ENCODE measurements at places on chromosomes 1 and 21. TPM values are rescaled to one million over a fixed set of nuclear protein-coding genes. Genes with fewer than 3 reads are reported as not detected.
A peak's percentile ranks its signal among the peaks of the same experiment; 100 is the strongest.

DNA sequence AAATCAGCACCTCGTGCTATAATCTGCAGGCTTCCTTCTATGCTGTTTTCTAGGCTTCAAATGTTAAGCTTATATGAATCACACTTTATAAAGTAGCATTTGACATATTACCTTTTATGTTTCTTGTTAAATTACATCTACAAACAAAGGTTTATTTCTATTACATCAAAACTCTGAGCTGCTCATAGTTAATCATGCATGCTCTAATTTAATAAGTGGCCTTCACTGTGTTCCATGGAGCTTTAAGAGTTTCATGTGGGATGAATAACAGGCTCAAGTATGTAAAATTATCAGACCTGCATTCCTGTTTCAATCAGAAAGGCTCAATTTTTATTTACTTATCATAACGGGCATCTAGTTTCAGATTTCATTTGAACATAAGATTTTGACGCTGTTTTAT lies 13.0 kb downstream of the SLC19A2 start:
- peaks cover 22% of the 10 kb centered on the region for H3K4me1 ChIP-seq
- no peak overlapping the region for H3K4me3 ChIP-seq
- DNase-seq = no peak
- no peaks in the 10 kb centered on the region for H3K36me3 ChIP-seq

DNA sequence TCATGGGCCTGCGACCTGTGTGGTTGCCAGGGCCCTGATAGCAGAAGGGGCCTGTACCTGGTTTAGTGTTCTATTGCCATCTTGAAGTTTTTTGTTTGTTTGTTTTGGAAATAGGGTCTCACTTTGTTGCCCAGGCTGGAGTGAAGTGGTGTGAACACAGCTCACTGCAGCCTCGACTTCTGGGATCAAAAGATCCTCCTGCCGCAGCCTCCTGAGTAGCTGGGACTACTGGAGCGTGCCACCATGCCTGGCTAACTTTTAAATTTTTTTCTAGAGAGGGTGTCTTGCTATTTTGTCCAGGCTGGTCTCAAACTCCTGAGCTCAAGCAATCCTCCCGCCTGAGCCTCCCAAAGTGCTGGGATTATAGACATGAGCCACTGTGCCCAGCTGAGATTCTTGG lies 72.9 kb downstream of the UBE2T start:
- DNase-seq = no peak
- no peaks in the 10 kb centered on the region for H3K36me3 ChIP-seq
- H3K4me1 ChIP-seq = peaks cover 17% of the 10 kb centered on the region
- no peak overlapping the region for H3K4me3 ChIP-seq
- no peak overlapping the region for H3K27ac ChIP-seq
- H3K27me3 ChIP-seq = no peaks in the 10 kb centered on the region

DNA sequence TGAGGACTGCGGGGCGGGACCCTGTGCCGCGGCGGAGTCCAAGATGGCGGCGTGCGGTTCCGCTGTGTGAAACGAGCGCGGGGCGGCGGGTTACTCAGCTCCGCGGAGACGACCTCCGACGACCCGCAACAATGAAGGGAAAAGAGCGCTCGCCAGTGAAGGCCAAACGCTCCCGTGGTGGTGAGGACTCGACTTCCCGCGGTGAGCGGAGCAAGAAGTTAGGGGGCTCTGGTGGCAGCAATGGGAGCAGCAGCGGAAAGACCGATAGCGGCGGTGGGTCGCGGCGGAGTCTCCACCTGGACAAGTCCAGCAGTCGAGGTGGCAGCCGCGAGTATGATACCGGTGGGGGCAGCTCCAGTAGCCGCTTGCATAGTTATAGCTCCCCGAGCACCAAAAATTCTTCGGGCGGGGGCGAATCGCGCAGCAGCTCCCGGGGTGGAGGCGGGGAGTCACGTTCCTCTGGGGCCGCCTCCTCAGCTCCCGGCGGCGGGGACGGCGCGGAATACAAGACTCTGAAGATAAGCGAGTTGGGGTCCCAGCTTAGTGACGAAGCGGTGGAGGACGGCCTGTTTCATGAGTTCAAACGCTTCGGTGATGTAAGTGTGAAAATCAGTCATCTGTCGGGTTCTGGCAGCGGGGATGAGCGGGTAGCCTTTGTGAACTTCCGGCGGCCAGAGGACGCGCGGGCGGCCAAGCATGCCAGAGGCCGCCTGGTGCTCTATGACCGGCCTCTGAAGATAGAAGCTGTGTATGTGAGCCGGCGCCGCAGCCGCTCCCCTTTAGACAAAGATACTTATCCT lies 430 bp downstream of the RBM15 start:
- peak; percentile 72 for DNase-seq
- H3K4me1 ChIP-seq = peaks cover 51% of the 10 kb centered on the region
- H3K27ac ChIP-seq = peak overlapping the region; percentile 72
- H3K27me3 ChIP-seq = no peaks in the 10 kb centered on the region
- peak overlapping the region; percentile 83 for H3K4me3 ChIP-seq
- H3K36me3 ChIP-seq = peaks cover 17% of the 10 kb centered on the region

GRCh38 chr1:191528275-191528674 lies 630.0 kb upstream of the RGS18 start:
- no peak overlapping the region for H3K27ac ChIP-seq
- no peaks in the 10 kb centered on the region for H3K27me3 ChIP-seq
- H3K36me3 ChIP-seq = no peaks in the 10 kb centered on the region
- no peaks in the 10 kb centered on the region for H3K4me1 ChIP-seq
- DNase-seq = no peak

SPATA17 gene
- 2.1 TPM for total RNA-seq

CNR2 gene
- total RNA-seq = not detected

DNA sequence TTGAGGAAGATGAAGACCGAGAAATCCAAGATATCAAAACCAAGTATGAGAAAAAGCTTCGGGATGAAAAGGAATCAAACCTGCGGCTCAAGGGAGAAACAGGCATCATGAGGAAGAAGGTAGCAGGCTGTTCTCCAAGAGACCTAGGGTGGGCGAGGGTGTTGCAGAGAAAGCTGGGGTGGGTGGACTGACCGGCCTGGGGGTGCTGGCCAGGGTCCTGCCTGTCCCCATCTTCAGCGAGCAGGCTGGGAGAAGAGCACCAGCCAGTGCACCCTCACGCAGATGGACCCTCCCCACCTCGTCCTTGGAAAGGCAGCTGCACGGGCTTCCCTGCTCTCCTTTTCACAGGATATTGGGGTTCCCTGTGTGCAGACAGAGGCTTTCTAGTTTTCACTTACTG lies 46.9 kb upstream of the TMEM125 start:
- no peak overlapping the region for H3K4me3 ChIP-seq
- no peak overlapping the region for H3K27ac ChIP-seq
- no peaks in the 10 kb centered on the region for H3K27me3 ChIP-seq
- no peaks in the 10 kb centered on the region for H3K4me1 ChIP-seq
- no peak for DNase-seq

- H3K4me3 ChIP-seq = no peak overlapping the region
- no peak for DNase-seq
- H3K27me3 ChIP-seq = no peaks in the 10 kb centered on the region
- H3K27ac ChIP-seq = no peak overlapping the region
- peaks cover 10% of the 10 kb centered on the region for H3K4me1 ChIP-seq
These were observed 3.0 kb upstream of the THAP3 start for GRCh38 chr1:6621429-6622391.

GRCh38 chr1:205915354-205915990 lies 27.8 kb downstream of the SLC26A9 start:
- no peak for DNase-seq
- H3K27ac ChIP-seq = no peak overlapping the region
- H3K36me3 ChIP-seq = no peaks in the 10 kb centered on the region
- no peaks in the 10 kb centered on the region for H3K27me3 ChIP-seq
- H3K4me3 ChIP-seq = no peak overlapping the region

GRCh38 chr21:45508607-45509565 lies 33.4 kb downstream of the SLC19A1 start:
- H3K4me1 ChIP-seq = peaks cover 3% of the 10 kb centered on the region
- H3K27ac ChIP-seq = peak overlapping the region; percentile 14
- peak; percentile 20 for DNase-seq
- H3K27me3 ChIP-seq = no peaks in the 10 kb centered on the region

- DNase-seq = no peak
- H3K4me3 ChIP-seq = no peak overlapping the region
- no peak overlapping the region for H3K27ac ChIP-seq
- H3K27me3 ChIP-seq = no peaks in the 10 kb centered on the region
These were observed 25.6 kb upstream of the CDC42BPA start for GRCh38 chr1:227343727-227344551.

DNA sequence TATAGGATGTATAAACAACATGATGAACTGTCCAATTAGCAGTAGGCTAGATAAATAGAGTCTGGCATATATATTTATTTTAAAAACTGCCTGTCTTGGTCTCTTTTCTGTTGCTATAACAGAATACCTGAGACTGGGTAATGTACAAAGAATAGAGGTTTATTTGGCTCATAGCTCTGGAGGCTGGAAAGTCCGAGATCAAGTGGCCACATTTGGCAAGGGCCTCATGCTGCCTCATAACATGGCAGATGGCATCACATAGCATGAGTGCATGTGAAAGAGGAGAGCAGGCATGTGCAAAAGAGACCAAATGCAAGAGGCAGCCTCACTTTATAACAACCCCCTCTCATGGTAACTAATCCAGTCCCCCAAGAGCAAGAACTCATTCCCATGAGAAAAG lies 6.0 kb downstream of the STYXL2 start:
- no peak for DNase-seq
- peaks cover 8% of the 10 kb centered on the region for H3K4me1 ChIP-seq

Measured in neural progenitor cell (in vitro differentiated cells).